Motor neuron (in vitro differentiated cells): ENCODE measurements at places on chromosomes 12 and 14.

DNA sequence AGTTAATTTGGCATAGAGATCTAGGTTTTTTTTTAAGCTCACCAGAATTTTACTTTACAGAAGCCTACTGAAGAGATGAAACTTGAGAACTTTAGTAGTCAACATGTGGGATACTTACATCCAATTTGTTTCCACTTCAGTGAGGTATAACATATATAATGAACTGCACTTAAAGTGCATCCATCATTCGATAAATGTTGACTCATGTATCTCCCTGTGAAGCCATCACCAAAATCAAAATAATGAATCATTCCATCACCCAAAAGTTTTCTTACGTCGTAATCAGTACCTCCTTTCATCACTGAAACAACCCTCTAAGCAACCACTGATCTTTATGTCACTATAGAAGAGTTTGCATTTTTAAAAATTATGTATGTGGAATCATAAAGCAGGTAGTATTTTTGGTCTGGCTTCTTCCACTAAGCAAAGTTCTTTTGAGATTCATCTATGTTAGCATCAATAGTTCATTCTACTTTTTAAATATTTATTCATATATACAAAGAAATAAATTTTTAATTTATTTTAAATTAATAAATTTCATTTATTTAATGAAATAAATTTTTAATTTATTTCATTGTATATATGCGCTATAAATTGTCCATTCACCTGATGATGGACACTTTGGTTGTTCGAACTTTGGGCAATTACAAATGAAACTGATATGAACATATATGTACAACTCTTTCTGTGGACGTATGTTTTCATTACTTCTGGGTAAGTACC, 2.0 kb upstream of the CPNE8 start:
- no peak for ATAC-seq

GRCh38 chr12:45415393-45415817, 199.5 kb downstream of the ANO6 start:
- ATAC-seq = peak; percentile 84

DNA sequence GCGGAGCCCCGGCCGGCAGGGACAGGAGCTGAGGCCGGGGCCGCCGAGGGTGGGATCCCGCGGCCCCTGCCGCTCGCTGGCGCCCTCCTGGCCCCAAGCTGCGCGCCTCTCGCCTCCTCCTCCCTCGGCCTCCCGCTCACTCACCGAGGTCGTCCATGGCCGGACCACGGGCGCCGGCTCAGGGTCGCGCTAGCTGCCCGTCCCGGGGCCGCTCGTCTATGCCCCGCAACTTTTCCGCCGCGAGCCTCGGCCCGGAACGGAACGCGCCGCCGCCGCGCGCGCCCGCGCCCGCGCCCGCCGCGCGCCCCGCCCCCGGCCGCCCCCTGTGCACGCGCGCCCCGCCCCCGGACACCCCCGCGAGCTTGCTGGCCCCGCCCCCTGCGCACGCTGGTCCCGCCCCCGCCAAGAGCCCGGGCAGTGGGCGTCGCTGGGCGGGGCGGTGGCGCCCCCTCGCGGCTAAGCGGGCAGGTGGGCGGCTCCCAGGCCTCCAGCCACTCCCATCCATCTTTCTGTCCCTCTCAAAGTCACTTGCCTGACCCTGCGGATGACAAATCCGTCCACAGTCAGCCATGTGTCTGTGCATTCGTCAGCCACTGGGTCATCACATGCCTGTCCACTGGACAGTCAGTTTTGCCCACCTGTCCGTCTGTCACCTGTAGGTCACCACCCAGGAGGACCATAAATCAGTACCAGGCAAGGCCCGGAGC, at the start of gene PXN:
PXN (minus strand) TSS at position 258 of the 707 bp plus-strand sequence; CDS start at position 157, 101 bp downstream.
- ATAC-seq = peak; percentile 66

- ATAC-seq = no peak
Observed at GRCh38 chr12:4383304-4383865, 3.9 kb upstream of the FGF23 start.

GRCh38 chr12:67426067-67426466, 156.9 kb downstream of the CAND1 start:
- ATAC-seq = peak; percentile 69

- ATAC-seq = no peak
Observed at GRCh38 chr12:31631809-31632208, 27.7 kb upstream of the ETFBKMT start.

DNA sequence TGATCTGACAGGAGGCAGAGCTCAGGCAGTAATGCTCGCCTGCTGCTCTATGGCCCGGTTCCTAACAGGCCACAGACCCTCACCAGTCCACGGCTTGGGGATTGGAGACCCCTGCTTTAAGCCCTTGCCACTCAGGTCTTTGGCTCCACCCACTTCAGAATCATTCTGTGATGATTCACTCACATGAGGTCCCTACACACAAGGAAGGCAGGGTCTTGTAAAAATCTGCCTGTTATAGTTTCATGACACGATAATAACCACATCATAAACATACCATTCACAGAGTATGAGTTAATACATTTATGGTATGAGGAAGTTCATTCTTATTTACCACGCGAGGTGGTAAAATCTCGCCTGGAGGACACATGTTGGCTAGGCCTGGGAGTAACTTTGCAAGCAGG, 29.0 kb upstream of the MAX start:
- ATAC-seq = peak; percentile 74

DNA sequence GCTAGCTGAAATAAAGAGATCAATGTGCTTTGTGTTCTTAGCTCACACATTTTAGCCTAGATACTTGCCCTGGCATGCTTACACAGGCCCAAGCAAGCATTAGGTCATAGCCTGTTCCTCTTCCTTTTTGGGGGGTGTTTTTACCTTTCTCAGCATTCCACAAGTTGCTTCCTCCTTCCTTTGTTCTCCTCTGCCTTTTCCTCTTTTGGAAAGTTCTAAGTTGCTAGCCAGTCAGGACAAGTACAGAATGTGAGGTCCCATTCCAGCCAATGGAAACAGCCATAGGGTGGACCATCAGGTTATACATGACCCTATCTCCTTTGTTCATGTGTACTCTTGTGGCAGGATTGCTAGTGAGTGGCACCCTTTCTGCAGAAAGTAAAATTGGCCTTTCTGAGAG, 154.9 kb downstream of the RASSF9 start:
- no peak for ATAC-seq

DNA sequence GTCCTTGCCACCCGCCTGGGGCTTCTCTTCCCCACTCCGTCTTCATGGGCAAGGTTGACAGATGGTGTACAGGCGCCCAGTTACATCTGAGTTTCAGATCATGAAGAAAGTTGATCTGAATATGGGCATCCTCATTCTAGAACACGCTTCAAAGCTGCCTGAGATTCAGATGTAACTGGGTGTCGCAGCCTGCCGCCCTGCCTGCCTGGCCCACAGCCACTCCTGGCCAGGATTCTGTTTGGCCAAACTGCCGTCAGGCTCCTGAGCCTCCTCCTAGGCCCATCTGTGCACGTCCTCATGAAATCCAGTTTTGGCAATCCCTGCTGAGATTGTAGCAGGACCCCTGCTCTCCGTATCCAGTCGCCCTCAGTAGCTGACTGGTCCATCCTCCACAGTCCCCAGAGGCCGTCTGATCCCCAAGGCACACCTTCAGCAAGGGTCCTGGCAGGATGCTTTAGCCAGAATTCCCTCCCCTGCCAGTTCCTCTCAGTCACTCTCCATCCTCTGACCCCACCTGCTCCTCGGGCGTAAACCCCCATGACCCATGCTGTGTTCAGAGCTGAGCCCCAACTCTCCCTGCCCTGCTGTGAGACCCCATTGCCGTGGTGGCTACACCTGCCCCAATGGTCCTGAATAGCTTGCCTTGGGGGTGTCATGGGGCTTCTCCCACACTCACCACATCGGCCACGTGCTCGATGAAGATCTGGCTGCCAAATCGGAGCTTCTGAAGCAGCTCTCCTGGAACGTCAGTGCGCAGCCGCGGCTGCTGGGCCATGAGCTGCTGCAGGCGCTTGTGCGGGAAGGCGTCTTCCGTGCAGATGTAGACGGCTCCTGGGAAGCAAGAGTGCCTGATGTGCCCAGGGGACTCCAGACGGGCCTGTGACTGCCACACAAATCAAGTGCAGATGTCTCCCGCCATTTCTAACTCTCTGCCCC, 12.5 kb downstream of the XRCC3 start:
- no peak for ATAC-seq

GRCh38 chr12:90322006-90322405, 613.4 kb upstream of the ATP2B1 start:
- no peak for ATAC-seq

GRCh38 chr14:67463900-67464299, 24.6 kb downstream of the TMEM229B start:
- no peak for ATAC-seq

GRCh38 chr12:91851741-91852477, 293.7 kb downstream of the BTG1 start:
- no peak for ATAC-seq

- no peak for ATAC-seq
Observed at GRCh38 chr12:50203691-50204090, 36.5 kb upstream of the CERS5 start.

- no peak for ATAC-seq
Observed at GRCh38 chr14:54617467-54617866, 50.5 kb downstream of the SAMD4A start.

DNA sequence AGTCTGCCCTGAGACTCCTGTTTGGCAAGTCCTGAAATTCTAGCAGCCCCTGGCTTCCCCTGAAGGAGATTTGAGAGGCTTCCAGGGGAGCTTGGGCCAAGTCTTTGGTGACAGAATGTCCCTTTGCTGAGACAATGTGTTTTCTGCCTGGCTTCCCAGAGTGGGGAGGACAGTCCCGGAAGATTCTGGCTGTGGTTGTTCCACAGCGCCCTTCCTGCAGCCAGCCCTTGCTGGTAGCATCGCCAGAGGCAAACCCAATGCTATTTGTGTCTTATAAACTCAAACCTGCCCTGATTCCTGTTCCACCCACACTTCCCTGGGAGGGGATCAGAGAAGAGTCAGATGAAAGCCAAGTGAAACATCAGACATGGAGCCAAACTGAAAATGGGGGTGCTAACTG, 56.4 kb upstream of the OAS1 start:
- peak; percentile 79 for ATAC-seq

GRCh38 chr12:92943482-92944250, 14.6 kb upstream of the EEA1 start:
- ATAC-seq = no peak

DNA sequence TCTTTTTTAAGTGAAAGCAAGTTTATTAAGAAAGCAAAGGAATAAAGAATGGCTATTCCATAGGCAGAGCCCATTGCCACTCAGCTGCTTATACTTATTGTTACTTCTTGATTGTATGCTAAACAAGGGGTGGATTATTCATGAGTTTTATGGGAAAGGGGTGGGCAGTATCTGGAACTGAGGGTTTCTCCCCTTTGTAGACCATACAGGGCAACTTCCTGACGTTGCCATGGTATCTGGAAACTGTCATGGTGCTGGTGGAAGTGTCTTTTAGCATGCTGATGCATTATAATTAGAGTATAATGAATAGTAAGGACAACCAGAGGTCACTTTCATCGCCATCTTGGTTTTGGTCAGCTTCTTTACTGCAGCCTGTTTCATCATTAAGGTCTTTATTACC, 66.3 kb upstream of the AMN start:
- peak; percentile 46 for ATAC-seq

DNA sequence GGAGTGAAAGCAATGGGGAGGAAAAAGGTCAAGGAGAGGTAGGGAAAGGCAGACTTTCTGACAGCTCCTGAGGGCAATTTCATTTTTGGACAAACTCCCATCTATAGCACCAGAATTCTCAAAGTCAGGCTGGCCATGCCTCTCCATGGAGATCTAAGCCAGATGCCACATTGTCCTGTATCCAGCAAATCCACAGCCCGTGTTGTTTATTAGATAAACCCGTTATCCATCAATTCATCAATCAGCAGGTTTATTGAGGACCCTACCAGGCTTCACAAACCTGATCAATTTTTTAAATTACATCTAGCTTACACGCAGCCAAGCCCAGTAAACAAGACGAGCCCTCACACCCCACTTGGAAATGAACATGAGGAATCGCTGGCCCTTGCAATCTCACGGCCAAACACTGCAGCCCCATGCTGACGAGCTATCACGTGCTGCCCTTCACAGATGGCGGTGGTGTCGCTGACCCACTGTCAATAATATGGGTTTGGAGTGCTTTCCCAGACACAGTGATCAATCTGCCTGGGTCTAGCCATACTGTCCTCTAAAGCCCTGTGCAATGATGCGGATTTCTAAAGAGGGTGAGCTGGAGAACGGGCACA, 332.9 kb downstream of the DPF3 start:
- ATAC-seq = peak; percentile 32

- no peak for ATAC-seq
Observed at GRCh38 chr14:54478636-54479215, 10.1 kb downstream of the GMFB start.

DNA sequence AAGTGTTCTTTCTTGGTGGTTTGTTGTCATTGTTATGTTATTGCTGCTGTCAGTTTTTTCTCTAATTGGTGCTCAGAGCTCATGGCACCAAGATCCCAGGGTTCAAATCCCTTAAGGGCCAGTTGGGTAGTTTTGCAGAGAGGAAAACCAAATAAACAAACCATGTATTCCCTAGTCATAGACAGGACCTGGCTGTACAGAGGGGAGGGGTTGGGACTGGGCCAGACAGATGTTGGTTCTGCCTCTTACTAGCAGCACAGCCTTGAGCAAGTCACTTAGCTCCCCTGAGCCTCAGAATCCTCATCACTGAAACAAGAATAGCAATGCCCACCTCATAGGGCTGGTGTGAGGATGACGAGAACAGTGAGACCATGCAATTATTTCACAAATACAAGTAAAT, 53.4 kb downstream of the LTBP2 start:
- no peak for ATAC-seq

DNA sequence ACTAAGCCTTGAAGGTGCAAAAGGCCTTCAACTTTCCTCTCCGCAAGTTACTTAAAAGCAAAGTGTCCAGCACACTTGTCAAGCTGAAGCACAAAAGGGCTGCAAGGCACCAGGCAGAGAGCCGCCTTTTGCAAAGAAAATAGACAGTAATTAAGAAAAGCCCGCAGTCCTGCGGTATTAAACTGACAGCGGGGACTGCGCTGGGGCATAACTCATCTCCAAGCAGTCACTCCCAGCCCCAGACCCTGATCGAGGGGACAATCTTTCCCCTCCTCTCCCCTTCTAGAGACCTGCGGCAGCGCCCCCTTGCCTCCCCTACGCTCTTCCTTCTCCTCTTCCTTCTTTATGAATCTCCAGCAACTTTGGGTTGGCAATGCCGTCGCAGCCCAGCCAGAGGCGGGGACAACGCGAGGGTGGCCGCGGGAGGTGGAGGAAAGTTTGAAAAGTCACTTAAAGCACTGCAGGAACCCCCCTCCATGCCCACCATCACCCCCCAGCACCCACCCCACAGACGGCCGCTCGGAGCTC, 200.9 kb upstream of the CAND1 start:
- peak; percentile 4 for ATAC-seq

DNA sequence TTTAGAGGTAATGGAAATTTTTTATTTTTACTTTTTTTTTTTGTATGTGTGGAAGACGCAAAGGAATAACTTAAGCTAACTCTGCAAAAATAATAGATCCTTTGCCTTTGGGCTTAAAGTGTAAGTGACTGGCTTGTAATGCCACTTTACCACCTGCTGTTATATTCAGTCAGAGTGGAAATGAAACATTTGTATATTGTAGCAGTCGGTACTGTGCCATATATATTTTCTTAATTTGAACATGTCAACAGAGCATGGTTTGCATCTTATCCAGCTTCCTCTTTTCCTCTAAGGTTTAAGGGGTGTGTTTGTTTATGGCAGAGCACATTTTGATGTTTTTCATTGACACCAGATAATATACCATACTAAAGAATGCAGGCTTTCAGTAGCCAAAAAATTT, 176.6 kb downstream of the TRHDE start:
- no peak for ATAC-seq
